ENCODE measurements at places on chromosomes 2 and 18. TPM values are rescaled to one million over a fixed set of nuclear protein-coding genes. Genes with fewer than 3 reads are reported as not detected.

G6PC2 gene
- total RNA-seq: not detected

MAPK4 gene
- total RNA-seq: 0.28 TPM

PSTPIP2 gene
- 5.0 TPM for total RNA-seq

CPO gene
- total RNA-seq: not detected

RMC1 gene
- 24.6 TPM for total RNA-seq

NAT8 gene
- not detected for total RNA-seq

PARD3B gene
- total RNA-seq: 24.9 TPM

BCL2 gene
- total RNA-seq: 4.2 TPM

DNA sequence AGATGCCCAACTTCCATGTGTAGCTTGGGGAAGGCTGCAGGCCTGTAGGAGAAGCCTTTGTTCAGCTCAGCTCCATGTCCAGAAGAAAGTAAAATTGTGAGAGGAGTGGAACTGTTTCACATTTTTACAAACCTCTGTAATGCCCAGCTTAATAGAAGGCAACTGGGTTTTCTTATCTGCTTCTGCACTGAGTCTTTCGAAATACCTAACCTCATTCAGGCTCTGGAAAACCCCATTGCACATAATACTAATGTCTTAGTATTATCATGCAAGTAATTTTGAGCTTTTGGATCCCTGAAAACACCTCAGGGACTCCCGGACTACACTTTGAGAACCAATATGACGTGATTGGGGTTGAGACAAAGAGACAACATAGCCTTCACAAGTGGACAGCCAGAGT is 5.8 kb downstream of the SMIM21 start:
- DNase-seq: no peak

DNA sequence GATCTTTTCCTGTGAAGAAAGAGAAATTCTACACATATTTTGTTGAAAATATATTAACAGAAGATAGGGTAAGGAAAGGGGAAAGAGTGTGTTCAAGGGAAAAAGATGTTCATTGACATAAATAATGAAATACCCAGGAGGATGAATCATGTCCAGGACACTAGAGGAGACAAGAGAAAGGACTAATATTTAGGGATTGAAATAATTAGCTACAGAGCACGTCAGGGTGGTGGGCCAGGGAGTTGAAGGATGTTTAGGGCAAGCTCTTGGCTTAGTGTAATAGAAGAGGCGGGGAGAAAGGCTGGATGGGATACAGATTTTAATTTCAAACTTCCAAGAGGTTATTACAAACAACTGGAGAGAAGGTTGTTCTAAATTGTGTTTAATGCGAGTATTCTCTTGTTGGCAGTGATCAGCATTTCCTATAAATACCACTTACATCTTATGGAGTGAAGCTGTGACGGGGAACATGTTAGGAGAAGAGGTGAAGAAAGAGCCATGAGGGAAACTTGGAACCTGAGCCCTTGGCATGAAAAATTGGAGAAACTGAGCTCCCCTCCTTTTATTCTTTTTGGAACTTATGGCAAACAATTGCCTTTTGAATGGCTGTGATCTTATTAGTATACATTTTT is 36.6 kb upstream of the CETN1 start:
- no peak for DNase-seq

- DNase-seq: no peak
These were observed 35.6 kb upstream of the UBE2F start for GRCh38 chr2:237931205-237931721.

GRCh38 chr2:173942861-173943523 is 22.2 kb downstream of the SP3 start:
- DNase-seq: no peak

GRCh38 chr2:233444501-233444900 is 90.2 kb downstream of the DGKD start:
- no peak for DNase-seq
